Mesangial cell (primary cell): ENCODE measurements at places on chromosomes 6 and 20. TPM values are rescaled to one million over a fixed set of nuclear protein-coding genes. Genes with fewer than 3 reads are reported as not detected.

The RIPPLY2 gene
- total RNA-seq, result not detected in 2 replicates

The TLDC2 gene
- total RNA-seq, result 0.49 and 0.76 TPM in 2 replicates

The CST9 gene
- not detected in 2 replicates for total RNA-seq

The MAK gene
- total RNA-seq, result 0.16 TPM in 1 of 2 replicates, not detected in the other

The ABHD16B gene
- not detected in 2 replicates for total RNA-seq

The RNF182 gene
- 3.7 and 3.8 TPM in 2 replicates for total RNA-seq

The CDKN1A gene
- 207 and 229 TPM in 2 replicates for total RNA-seq

The RAET1E gene
- total RNA-seq, result not detected in 2 replicates

The FLOT1 gene
- 127 and 150 TPM in 2 replicates for total RNA-seq

The SLC22A3 gene
- 18.1 and 25.1 TPM in 2 replicates for total RNA-seq

The NRSN2 gene
- 106 and 114 TPM in 2 replicates for total RNA-seq

The ZBTB12 gene
- total RNA-seq, result 2.4 and 6.2 TPM in 2 replicates

The SYCP2 gene
- 0.13 and 0.16 TPM in 2 replicates for total RNA-seq

The OPN5 gene
- not detected in 2 replicates for total RNA-seq

The THBS2 gene
- total RNA-seq, result 35.0 and 111 TPM in 2 replicates

The MEI4 gene
- total RNA-seq, result not detected in 2 replicates

The KAT14 gene
- total RNA-seq, result 6.0 and 7.9 TPM in 2 replicates

The PROKR2 gene
- total RNA-seq, result not detected in 2 replicates

The ELOVL2 gene
- under 0.01 and 1.3 TPM in 2 replicates for total RNA-seq

The C6orf118 gene
- 0.13 TPM in 1 of 2 replicates, not detected in the other for total RNA-seq

The PTPRK gene
- 51.8 and 62.5 TPM in 2 replicates for total RNA-seq

The TENT5A gene
- 0.81 and 2.7 TPM in 2 replicates for total RNA-seq

The NNAT gene
- 20.9 and 41.1 TPM in 2 replicates for total RNA-seq

The IL20RA gene
- 1.1 and 1.8 TPM in 2 replicates for total RNA-seq

The SPO11 gene
- not detected in 2 replicates for total RNA-seq

The CST7 gene
- not detected in 2 replicates for total RNA-seq

The SLC22A16 gene
- 2.3 TPM in 1 of 2 replicates, not detected in the other for total RNA-seq

The FUT9 gene
- total RNA-seq, result 0.33 and 1.4 TPM in 2 replicates

The ID4 gene
- 1.5 and 9.9 TPM in 2 replicates for total RNA-seq

The CCR6 gene
- not detected in 2 replicates for total RNA-seq

The BPIFA1 gene
- total RNA-seq, result not detected in 2 replicates

The EYS gene
- total RNA-seq, result not detected in 2 replicates

The PAK5 gene
- total RNA-seq, result not detected in 2 replicates

The RRAGD gene
- 2.8 and 4.7 TPM in 2 replicates for total RNA-seq

The HTR1E gene
- not detected in 2 replicates for total RNA-seq

The GATA5 gene
- not detected in 2 replicates for total RNA-seq

The SIRPB1 gene
- 4.1 and 6.2 TPM in 2 replicates for total RNA-seq

The OTOR gene
- total RNA-seq, result not detected in 2 replicates

The EYA2 gene
- 0.38 TPM in 1 of 2 replicates, not detected in the other for total RNA-seq

The SIRPD gene
- total RNA-seq, result not detected in 2 replicates
